Osteocyte (in vitro differentiated cells): ENCODE measurements at places on chromosomes 12 and 14. TPM values are rescaled to one million over a fixed set of nuclear protein-coding genes. Genes with fewer than 3 reads are reported as not detected.

GRCh38 chr14:68145539-68145938, 326.0 kb downstream of the RAD51B start:
- H3K4me1 ChIP-seq: peaks cover 71% of the 10 kb centered on the region
- no peaks in the 10 kb centered on the region for H3K27me3 ChIP-seq
- H3K4me3 ChIP-seq: no peak overlapping the region
- H3K36me3 ChIP-seq: peaks cover 8% of the 10 kb centered on the region
- peak overlapping the region; percentile 89 for H3K27ac ChIP-seq

- peaks cover 10% of the 10 kb centered on the region for H3K36me3 ChIP-seq
- no peak for DNase-seq
- peak overlapping the region; percentile 97 for H3K27ac ChIP-seq
- H3K27me3 ChIP-seq: peaks cover 12% of the 10 kb centered on the region
- peak overlapping the region; percentile 100 for H3K4me3 ChIP-seq
- peaks cover 21% of the 10 kb centered on the region for H3K4me1 ChIP-seq
Measured at GRCh38 chr14:70416338-70416724, 559 bp downstream of the SYNJ2BP start.

DNA sequence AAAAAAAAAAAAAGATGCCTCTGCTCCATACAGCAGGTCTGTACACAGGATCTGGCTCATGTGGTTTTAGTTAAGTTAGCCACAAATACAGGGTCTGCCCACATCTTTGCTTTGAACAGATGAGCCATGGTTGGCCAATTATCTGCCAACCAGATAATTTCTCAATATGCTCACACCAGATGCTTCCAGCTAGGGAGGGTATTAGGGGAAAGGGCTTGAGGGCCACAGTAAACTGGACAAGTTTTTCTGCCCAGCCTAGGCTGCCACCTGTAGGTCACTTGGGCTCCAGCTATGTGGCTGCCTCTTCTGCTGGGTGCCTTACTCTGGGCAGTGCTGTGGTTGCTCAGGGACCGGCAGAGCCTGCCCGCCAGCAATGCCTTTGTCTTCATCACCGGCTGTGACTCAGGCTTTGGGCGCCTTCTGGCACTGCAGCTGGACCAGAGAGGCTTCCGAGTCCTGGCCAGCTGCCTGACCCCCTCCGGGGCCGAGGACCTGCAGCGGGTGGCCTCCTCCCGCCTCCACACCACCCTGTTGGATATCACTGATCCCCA, 776 bp downstream of the RDH5 start:
- peaks cover 16% of the 10 kb centered on the region for H3K36me3 ChIP-seq
- DNase-seq: no peak
- H3K27ac ChIP-seq: peak overlapping the region; percentile 72
- peaks cover 57% of the 10 kb centered on the region for H3K4me1 ChIP-seq
- no peak overlapping the region for H3K4me3 ChIP-seq

DACT1 gene
- 29.2 and 32.7 TPM in 2 replicates for total RNA-seq

DNA sequence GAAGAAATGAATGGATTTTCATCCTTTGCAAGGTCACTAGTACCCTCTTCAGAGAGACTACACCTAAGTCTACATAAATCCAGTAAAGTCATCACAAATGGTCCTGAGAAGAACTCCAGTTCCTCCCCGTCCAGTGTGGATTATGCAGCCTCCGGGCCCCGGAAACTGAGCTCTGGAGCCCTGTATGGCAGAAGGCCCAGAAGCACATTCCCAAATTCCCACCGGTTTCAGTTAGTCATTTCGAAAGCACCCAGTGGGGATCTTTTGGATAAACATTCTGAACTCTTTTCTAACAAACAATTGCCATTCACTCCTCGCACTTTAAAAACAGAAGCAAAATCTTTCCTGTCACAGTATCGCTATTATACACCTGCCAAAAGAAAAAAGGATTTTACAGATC, 40.8 kb downstream of the SPATA7 start:
- no peaks in the 10 kb centered on the region for H3K27me3 ChIP-seq
- no peak overlapping the region for H3K4me3 ChIP-seq
- peaks cover 6% of the 10 kb centered on the region for H3K4me1 ChIP-seq
- no peak overlapping the region for H3K27ac ChIP-seq
- no peak for DNase-seq
